ENCODE measurements at places on chromosomes 1 and 21.

GRCh38 chr21:33203371-33203724, 26.4 kb upstream of the IFNAR2 start:
- no peak for DNase-seq

- DNase-seq: no peak
These were observed 182.9 kb upstream of the DPYD start for GRCh38 chr1:98103617-98104285.

DNA sequence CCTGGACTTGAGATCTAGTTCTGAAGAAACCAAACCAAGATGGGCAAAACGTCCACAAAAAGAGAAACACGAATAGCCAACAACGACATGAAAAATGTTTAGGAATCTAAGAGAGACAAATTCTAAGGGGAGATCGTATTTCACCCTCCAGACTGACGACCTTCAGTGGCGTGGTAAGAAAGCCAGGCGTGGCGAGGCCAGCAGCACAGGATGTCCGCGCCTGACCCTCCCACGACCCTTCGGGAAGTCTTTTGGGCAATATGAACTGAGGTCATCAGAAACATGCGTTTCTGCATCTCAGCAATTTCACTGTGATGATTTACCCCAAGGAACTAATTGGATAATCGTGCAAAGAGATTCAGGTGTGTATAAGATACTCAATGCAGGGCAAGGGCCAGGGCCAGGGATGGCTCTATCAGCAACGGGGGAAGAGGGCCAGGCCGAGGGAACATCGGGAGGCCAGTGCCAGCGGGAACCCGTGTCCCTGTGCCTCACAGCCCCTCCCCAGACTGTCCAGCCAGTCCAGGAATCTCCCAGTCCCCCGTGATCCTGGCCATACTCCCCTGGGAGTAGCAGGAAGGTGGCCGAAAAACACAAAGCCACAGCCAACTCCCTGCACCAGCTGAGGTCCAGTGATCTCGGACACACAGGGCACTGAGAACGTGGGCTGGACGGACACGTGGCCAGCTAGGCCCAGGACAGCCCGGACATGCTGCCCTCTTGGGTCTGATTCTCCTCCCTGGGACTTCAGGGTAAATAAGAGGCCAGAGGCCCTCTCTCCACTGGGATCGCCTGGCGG, 53.6 kb upstream of the ADARB1 start:
- no peak for DNase-seq

- DNase-seq: no peak
These were observed 50.6 kb downstream of the DMRTB1 start for GRCh38 chr1:53509775-53510174.

GRCh38 chr1:185287451-185287850, 29.6 kb downstream of the IVNS1ABP start:
- DNase-seq: no peak

GRCh38 chr1:230122366-230123279, 55.6 kb downstream of the GALNT2 start:
- no peak for DNase-seq

DNA sequence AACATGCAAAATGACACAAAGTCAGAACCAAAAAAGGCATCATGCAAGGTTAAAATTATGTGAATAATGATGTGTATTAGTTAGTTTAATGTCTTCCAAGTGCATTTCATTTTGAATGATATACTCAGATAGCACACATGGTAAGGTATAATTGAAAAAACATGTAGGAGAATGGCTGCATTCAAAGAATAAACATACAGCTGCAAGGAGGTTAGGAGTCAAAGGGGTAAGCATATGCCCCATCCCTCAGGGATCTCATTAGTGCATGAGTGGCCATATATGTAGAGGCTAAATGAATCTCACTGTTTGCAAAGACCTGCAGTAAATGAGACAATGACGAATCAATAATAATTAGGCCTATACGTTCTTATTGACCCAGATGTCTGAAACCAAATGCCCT, 179.7 kb upstream of the HOOK1 start:
- no peak for DNase-seq

DNA sequence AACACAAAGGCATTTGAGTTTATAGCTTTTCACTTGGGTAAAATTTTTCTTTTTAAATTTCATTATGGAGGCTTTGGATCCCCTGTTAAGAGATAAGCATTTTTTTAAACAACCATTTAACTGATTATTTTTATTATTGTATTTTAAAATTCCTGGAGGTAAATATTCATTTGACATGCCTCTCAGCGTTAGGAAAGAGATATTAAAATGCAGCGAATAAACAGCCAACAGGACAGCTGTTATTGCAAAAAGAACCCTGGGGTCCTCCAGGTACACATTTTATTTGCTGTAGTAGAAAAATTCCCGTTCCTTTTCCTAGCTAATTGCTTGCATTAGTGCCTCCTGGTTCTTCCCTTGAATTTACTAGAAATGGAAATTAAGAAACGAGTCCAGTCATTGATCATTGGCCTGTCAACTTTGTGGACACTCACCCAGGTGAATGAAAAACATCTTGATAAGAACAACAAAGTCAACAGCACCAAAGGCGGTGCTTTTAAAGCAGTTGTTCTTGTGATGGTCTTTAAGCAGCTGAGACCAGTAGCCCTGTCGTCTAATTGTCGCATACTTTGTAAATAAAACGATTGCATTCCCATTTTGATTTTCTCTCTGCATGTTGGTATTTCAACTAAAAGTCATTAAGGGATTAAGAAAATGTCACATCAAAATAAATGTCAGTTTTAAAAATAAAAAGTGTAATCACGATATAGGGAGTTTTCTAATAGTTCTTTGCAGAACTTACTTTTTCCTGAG, 282.4 kb downstream of the GRIK1 start:
- DNase-seq: no peak

- DNase-seq: peak; percentile 73
These were observed 26.5 kb upstream of the NTPCR start for GRCh38 chr1:232923739-232924386.

DNA sequence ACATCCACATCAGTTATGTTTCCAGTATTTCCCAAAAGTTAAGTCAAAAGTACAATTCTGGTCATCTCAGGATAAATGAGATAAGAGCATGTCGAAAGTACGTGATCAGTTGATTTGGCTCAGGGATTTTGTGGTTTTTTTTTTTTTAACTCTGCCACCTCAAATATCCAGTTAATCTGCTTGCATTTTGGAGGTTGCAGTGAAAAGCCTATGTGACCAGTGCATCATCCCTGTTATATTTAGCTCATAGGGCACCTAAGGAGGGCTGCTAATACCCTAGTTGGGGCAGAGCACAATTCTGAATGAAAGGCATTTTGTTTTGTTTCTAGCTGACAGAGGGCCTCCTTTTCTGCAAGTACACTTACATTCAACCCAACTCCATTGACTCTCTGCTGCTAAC, 31.7 kb upstream of the RGS16 start:
- no peak for DNase-seq

GRCh38 chr1:100277866-100278265, 11.8 kb downstream of the RTCA start:
- no peak for DNase-seq

DNA sequence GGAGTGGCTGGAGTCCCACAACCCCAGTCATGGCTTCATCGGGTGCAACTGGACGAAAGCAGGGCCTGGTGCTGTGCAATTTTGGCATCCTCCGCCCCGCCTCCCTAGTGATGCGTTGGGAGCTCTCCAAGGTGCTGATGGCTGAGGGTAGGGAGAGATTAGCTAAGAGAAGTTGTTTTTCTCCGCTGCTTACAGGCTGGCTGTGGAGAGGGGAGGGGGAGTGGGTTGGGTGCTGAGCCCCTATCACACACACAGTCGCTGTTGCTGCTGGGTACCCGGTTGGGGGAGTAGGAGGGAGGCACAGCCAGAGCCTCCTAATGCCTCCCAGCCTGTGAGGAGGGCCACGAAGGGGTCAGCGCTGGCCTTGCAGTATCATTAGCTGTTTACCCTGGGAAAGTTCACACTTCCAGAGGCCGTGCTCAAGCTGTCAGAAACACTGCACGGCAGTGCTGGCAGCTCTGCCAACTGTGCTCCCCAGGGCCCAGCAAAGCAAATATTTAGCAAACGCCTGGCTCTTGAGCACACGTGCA, 110.0 kb downstream of the GRIK3 start:
- peak; percentile 48 for DNase-seq

DNA sequence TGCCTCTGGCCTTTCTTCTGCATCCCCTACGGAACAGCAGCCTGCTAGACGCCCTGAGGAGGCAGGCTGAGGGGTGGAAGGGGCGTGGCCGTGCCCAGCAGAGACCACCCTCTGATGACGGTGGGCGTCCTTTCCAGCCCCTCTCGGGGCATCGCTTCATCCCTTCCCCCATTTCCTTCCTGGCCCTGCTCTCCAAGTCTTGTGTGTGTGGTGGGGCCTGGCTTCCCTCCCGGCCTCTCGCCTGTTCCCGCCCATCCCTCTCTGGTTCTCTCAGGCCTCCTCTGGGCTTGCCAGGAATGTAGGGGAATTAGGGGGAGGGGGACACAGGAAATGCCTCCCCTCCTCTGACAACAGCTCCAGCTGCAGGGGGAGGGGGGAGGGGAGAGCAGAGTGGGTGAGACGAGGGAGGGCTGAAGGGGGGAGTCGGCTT, 51.1 kb downstream of the SKI start:
- DNase-seq: no peak

DNA sequence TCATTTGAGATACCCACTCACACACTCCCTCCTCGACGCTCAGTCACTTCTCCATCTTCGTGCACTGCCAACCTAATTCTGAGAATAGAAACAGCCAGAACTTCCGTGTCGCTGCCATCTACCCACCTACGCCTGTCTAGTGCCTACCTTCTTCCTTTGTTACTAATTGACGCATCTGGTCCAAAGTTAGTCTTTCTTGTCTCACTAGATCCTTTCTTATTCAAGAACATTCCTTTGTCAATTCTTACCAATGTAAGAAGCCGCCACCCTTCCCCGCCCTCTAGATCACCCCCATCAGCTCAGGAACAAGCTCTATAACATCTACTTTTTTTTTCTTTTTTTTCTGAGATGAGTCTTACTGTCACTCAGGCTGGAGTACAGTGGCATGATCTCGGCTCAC, 3.7 kb downstream of the PADI6 start:
- no peak for DNase-seq

DNA sequence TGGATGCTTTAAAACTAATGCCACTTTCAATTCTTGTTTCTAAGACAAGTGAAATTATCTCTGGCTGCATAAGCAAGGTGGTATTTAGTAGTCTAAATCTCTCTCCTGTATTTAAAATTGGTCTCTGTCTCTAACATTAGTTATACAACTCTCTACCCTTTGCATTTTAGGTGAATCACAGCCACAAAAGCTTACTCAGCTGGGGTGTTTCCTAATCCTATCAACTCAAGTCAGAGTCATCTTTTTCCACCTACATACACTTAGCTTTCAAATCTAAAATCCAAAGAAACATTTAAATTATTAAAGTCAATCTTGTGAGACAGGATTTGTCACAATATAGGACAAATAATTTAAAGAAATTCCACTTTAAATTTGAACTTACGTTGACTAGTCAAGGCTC, 255.1 kb upstream of the CXADR start:
- DNase-seq: no peak

DNA sequence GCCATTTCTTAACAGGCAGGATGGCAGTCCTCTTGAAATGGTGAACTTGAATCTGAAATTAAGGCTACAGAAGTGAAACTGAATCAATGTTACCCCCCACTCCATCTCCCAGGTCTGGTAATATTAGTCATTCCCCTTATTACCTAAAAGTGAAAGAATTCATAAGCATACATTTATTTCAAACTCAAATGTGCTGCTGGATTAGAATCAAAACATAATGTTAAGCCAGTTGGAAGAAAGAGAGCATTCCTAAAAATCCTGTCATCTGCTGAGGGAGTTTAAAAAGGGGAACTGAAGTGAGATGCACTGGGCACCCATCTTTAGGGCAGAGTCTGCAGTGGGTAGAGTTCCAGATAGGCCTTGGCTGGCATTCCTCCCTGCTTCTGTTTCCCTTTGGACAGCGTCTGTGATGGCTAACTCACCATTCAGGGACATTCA, 17.4 kb downstream of the KIAA0319L start:
- no peak for DNase-seq

DNA sequence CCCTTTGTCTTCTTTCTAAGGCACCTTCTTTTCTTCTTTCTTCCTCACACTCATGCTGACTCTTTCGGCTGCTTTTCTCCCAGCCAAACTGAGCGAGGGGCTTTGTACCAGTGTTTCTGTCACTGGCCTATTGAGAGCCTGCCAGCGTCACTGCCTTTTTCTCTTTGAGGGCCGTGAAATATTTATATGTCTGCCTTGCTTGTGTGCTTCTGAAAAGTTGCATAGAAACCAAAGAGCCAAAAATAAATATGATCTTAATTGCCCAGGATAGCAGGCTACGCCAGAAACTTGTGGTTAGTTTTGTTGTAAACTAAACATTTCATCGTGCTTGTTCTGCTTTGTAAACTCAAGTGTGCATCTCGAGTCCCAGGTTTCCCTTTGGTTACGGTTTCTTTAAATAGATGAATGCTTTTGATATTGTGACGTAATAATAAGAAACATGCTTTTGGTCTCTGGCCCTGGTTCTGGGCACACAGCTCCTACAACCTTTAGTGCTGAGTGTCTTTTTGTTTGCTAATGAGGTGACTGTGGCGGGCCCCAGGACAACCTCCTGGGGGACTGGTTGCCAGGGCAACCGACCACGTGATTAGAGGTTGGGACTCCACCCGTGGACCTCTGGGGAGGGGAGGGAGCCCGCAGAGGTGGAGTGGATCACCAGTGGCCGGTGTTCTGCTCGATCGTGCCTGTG, 10.8 kb downstream of the SLC37A1 start:
- DNase-seq: peak; percentile 39

GRCh38 chr1:87103074-87103473, 188.6 kb downstream of the HS2ST1 start:
- DNase-seq: no peak

DNA sequence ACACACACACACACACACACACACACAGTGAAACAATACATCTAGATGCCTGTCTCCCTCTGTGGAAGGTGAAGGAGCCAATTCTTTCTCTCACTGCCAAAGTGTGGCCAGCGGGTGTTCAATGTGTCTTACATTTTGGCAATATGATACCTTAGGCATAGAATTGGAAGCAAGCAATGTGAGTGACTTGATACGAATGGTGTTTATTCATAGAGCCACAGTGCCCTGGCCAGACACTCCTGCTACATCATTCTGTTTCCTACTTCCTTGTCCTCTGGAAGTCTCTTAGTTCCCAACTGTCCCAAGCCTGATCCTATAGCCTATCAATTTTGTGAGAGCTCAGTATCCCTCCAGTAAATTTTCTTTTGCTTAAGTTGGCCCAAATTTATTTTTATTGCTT, 170.0 kb upstream of the L1TD1 start:
- DNase-seq: no peak

DNA sequence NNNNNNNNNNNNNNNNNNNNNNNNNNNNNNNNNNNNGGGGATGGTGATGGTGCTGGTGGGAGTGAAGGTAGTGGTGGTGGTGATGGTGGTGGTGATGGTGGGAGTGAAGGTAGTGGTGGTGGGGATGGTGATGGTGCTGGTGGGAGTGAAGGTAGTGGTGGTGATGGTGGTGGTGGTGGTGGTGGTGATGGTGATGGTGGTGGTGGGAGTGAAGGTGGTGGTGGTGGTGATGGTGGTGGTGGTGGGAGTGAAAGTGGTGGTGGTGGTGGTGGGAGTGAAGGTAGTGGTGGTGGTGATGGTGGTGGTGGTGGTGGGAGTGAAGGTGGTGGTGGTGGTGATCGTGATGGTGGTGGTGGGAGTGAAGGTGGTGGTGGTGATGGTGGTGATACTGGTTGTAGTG, 93.6 kb downstream of the CRYAA start:
- DNase-seq: no peak

GRCh38 chr1:207268753-207269511, 52.5 kb upstream of the CD55 start:
- DNase-seq: no peak

All from activated T-cell treated with anti-CD3 and anti-CD28 coated beads, Interleukin-2, amount 50 U/mL, for 48 hours (primary cell).